ENCODE measurements at places on chromosomes 16 and 17. TPM values are rescaled to one million over a fixed set of nuclear protein-coding genes. Genes with fewer than 3 reads are reported as not detected.

ACAP1 gene
- 0.23 TPM for total RNA-seq

MTHFSD gene
- total RNA-seq, result 13.6 TPM

TSPOAP1 gene
- total RNA-seq, result 54.0 TPM

SEPTIN12 gene
- total RNA-seq, result not detected

TPSD1 gene
- total RNA-seq, result not detected

OR1G1 gene
- not detected for total RNA-seq

SYT17 gene
- 32.5 TPM for total RNA-seq

SDR42E2 gene
- 0.23 TPM for total RNA-seq

ADGRG3 gene
- 0.23 TPM for total RNA-seq

CCDC154 gene
- total RNA-seq, result 0.23 TPM

PRAC2 gene
- not detected for total RNA-seq

CCL14 gene
- total RNA-seq, result not detected

TCAP gene
- total RNA-seq, result 1.4 TPM

NTHL1 gene
- 26.8 TPM for total RNA-seq

HAS3 gene
- total RNA-seq, result 12.0 TPM

Data from diencephalon (tissue), 1 donor.